ENCODE measurements at places on chromosomes 4 and X.

- DNase-seq = no peak
These were observed 32.8 kb upstream of the RELL1 start for GRCh38 chr4:37719021-37719420.

DNA sequence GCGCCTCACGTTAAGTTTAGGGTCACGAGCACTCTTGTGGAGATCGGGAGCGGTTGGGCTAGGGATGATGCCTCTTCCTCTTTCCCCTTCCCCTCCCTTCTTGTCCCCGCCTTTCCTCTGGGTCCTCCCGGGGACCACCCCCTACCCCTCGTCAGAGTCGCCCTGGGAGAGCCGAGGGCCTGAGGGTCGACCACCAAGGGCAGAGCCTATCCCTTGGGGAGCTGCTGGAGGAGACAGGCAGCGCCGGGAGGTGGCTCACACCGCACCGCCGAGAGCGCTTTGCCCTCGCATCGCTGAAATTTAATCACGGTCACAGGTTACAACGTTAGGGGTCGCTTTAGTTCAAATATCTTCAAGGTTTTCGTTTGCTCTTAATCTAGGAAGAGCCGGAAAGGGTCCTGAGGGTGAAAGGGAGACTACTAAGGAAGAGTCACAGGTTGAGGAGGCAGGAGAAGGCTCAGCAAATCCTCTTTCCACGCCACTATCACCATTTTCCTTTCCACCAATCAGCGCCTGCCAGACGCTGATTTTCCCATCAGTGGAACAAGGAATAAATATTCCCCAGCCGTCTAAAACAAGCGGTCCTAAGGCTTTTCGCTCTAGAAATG, 528 bp upstream of the SNCA start:
- no peak for DNase-seq

- no peak for DNase-seq
These were observed 575.7 kb downstream of the SPOCK3 start for GRCh38 chr4:166658585-166658984.

DNA sequence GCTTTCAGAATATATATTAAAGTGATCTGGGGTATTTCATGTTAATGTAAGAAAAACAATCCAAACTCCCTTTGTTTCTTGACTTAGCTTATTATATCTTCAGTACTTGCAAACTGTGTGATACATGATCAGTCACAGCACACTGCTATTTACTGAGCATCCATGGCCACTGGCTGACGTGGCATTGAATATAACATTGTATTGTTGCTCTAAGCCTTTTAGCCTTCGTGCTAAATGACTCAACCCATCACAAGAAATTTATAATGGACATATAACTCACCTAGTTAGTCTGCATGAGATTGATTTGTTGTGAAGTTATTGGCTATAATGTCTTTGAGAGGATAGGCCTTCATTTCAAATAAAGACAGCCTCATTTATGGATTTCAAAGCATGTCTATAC, 642.6 kb downstream of the IL1RAPL1 start:
- no peak for DNase-seq

DNA sequence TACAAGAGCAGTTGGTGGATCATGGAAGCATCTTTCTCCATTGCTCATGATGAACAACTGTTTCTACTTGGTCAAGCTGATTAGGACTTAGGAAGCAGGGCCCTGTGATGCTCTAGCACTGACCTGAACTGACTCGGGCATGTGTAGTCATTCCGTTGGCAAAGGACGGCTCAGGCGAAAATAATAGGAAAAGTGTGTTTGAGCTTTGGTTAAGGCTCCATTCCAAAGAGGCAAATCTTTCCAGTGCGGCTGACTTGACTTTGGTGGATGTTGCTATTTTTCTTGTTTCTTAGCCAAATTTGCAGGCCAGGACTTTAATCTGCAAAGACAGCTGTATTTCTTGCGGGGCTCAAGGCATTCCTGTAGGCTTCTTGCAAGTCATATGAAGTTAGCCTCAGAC, 39.5 kb downstream of the ZNF518B start:
- DNase-seq = no peak

DNA sequence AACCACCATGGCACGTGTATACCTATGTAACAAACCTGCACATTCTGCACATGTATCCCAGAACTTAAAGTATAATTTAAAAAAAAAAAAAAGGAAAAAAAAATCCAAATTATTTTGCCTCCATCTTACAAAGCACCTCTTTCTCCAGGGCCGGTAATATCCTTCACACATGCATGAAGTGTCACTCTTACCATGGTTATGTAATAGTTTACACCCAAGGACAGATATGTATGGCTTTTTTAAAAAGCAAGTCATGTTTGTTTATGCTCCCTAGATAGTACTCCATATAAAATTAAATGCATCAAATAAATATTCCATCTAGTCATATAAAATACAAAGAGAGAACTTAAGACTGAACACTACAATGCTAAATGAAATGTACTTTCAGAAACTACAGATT, 22.5 kb downstream of the CHIC2 start:
- no peak for DNase-seq

DNA sequence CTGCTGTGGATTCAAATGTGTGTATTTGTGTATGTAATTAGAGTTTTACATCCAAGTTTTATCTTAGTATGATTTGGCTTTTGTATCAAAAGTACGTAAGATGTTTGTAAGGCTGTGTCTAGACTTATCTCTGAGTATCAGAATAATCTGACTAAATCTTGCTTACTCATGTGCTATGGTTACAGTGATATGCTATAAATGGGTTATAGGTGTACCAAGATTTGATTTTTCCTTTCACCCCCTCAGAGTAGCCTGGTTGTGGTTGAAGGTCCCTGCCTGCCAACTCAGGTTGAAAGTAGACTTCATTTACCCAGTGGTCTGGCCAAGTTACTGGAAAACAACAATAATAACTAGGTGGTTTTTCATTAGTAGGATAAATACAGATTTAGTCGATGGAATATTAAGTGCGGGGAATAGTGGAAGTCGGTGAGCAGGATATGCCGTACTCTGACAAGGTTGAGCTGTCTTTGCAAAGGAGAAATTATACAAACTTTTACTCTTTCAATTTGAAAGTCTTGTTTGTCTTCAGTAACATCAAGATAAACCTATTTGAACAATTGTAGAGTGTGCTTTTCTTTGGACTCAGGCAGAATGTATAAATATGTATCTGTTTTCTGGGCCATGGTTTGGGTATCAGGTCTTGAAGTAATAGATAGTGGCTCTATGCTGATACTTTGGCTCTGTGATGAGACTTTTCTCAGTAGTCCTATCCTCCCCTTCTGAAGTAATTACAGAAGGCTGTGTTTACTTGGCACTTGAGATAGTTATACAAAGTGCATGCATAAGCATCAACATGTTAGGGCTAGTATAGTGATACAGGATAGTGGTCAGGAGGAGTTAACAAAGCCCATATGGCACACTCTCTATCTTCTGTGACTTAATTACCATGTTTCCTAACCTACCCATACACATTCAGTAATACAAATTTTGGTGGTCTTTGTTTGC, 23.7 kb downstream of the BMP2K start:
- DNase-seq = no peak

- no peak for DNase-seq
These were observed 581.8 kb downstream of the NLGN4X start for GRCh38 chrX:5646818-5647217.

- DNase-seq = no peak
These were observed 147.2 kb upstream of the RBPJ start for GRCh38 chr4:26173619-26174018.

GRCh38 chr4:122845760-122846159, 19.1 kb downstream of the FGF2 start:
- DNase-seq = no peak

DNA sequence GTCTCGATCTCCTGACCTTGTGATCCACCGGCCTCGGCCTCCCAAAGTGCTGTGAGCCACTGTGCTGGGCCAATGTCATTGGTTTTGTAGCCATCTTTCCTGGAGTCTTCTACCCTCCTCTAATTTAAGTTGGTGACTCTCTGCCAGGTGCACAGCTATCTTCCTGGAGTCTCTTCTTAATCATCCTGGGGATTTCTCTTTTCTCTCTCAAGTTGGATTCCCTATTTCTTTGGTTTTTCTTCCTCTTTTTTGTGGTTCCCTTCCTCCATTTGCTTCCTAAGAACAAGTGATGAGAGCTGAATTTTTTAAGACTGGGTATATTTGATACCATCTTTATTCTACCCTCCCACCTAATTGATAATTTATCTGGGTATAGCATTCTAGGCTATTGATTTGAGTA, 113.8 kb downstream of the SYNPO2 start:
- no peak for DNase-seq

DNA sequence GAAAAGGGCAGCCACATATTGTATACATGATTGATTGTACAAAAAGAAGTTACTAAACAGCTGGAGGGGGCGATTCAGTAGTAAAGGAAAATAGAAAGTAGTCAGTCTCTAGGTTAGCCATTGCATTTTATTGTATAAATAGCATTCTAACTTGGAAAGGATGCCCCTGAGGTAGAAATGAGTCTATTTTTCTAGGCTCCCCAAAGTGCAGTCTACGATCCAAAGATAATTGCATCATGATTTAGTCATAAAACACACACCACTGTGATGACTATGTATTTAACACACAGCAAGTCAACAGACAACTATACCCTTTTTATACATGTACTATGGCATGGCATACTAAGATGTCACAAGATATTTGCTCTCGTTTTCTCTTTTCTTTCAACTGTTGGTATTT, 204.9 kb downstream of the APBB2 start:
- DNase-seq = no peak

GRCh38 chrX:1403228-1403627, 11.3 kb upstream of the SLC25A6 start:
- DNase-seq = no peak
